ENCODE measurements at places on chromosomes 7 and 10.
A peak's percentile ranks its signal among the peaks of the same experiment; 100 is the strongest.

DNA sequence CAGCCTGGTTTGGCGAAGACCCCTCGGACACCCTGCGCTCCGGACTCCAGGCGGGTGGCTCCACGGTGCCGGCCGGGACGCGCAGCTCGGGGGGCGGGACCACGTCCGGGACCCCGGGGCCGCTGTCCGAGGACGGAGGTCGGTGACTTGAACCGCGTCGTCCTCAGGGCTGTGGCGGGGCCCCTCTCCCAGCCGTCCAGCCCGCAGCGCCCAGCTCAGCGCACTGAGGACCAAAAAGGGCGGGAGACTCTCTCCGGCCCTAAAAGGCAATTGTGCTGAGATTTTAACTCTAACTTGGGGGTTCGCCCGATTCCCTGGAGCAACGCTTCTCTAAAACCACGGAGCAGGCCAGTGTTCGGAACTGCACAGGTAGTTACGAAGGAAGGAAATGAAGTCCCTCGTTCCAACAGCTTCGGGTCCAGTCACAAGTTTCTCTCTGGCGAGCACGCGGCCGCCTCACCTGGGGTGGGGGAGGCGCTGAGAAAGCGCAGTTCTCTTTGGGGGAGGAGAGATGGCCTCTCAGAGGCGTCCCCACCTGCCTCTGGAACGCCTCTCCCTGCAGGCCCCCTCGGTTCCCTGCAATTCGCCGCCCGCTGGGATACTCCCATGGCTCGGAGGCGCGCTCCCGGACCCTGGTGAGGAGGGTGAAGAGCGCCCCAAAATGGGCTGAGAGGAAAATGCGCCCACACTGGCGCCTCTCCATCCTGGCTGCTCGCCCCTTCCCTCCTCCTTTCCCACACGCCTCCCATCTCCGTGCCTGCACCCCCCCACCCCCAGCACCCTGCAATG is 352.7 kb downstream of the DNAJB6 start:
- no peak for DNase-seq

GRCh38 chr7:106199813-106200364 is 84.9 kb downstream of the NAMPT start:
- DNase-seq = no peak

DNA sequence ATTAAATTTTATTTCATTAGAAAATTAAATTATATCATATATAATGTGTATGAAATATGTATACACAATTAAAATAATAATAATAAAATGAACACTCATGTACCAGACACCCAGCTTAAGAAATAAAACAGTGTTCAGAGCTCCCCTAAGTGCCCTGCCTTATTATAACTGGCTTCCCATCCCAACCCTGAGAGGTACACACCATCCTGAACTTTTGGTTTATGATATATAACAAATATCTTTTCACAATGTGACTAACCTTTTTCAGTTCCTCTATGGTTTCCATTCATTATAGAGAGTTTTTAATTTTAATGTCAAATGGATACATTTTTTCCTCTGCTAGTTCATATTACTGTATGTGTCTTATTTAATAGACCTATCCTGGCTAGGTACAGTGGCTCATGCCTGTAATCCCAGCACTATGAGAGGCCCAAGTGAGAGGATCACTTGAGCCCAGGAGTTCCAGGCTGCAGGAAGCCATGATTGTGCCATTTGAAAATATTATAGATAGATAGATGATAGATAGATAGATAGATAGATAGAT is 24.0 kb upstream of the STEAP2 start:
- no peak for DNase-seq

GRCh38 chr10:80207768-80208370 is 2.5 kb upstream of the ANXA11 start:
- DNase-seq = no peak

DNA sequence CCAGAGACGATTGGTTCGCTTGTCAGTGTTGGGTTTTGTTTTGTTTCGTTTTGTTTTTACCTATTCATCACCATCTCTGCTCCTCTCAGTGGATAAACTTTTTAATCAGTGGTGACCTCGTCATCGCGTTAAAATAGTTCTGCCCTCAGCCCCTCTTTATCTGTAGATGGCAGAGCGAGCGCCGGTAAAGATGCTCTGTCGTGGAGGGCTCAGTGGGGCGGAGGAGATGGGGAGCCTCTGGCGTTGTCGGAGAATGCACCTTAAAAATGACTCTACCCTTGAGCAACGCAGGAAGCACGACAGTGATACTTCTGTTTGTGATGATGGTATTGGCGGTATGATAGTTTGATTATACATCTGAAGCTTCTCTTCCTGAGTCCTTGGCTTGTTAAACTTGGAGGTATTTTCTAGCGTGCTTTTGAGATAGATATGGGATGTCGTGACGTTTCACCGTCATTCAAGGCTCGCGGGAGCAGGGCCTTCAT is 554 bp downstream of the CSGALNACT2 start:
- peak; percentile 17 for DNase-seq

DNA sequence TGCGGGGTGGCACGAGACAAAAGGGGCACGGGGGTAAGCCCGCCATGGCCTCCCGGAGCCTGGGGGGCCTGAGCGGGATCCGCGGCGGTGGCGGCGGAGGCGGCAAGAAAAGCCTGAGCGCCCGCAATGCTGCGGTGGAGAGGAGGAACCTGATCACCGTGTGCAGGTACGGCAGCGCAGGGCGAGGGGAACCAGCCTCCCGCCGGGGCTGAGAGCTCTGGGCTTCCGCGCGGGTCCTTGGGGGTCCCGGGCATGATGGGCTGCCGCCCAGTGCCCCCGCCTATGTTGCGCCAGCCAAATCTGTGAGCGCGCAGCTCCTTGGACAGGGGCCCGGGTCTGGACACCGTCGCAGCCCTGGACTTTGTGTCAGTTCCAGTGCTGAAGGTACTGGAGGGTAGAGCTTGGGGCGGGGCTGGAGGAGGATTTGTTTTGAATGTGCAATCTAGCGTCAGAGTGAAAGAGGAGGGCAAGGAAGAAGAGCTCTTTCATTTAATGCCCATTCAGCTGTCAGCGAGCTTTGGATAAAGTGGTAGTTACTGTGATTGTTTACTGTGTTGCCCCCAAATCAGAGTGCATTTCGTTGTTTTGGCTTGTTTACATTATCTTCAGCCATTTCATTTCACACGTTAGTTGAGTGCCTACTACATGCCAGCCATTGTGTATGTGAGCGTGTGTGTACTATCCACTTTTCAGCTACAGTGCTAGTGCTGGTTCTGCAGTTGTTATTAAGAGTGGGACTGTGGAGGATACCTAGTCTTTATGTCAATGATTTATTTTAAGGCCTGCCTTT is 777 bp downstream of the RUNDC3B start:
- no peak for DNase-seq

DNA sequence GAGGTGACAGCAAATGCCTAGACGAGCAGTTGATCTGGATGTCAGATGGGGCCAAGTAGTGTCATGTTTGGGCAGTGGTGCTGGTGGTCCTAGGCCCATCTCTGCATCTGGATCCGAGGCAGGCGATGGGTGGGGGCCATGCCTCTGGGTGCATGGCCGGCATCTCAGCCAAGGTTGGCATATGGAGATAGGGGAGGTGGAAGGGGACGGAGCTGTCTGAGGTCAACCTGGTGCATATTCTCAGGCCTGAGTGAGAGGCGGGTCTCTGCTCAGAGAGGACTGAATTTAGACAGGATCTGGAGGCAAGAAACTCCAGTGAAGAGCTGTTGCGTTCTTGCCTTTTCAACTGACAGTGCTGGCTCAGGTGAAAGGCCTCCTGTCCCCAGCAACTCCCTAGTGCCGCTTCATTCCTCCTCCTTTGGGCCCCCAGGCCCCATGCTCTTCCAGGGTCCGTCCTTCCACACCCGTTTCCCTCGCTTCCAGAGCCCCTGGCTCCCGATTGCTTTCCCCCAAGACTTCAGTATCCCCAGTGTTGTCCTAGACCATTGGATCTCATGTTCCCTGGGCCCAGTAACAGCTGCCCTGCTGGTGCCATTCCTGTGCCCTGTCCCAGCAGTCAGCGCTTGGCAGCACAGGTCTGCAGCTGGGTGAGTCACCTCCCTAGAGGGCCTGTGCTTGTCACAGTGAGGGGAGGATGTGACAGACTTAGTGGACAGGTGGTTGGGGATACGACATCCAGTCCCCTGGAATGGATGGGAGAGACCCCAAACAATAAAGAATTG is 32.6 kb downstream of the GBX1 start:
- DNase-seq = no peak

GRCh38 chr10:6091630-6092029 is 2.8 kb downstream of the RBM17 start:
- no peak for DNase-seq

- no peak for DNase-seq
Observed at GRCh38 chr7:13860734-13861133, 128.7 kb downstream of the ETV1 start.

GRCh38 chr7:142463401-142463850 is 205.6 kb upstream of the PRSS58 start:
- no peak for DNase-seq

- DNase-seq = no peak
Observed at GRCh38 chr7:75743455-75743859, 4.7 kb upstream of the HIP1 start.

DNA sequence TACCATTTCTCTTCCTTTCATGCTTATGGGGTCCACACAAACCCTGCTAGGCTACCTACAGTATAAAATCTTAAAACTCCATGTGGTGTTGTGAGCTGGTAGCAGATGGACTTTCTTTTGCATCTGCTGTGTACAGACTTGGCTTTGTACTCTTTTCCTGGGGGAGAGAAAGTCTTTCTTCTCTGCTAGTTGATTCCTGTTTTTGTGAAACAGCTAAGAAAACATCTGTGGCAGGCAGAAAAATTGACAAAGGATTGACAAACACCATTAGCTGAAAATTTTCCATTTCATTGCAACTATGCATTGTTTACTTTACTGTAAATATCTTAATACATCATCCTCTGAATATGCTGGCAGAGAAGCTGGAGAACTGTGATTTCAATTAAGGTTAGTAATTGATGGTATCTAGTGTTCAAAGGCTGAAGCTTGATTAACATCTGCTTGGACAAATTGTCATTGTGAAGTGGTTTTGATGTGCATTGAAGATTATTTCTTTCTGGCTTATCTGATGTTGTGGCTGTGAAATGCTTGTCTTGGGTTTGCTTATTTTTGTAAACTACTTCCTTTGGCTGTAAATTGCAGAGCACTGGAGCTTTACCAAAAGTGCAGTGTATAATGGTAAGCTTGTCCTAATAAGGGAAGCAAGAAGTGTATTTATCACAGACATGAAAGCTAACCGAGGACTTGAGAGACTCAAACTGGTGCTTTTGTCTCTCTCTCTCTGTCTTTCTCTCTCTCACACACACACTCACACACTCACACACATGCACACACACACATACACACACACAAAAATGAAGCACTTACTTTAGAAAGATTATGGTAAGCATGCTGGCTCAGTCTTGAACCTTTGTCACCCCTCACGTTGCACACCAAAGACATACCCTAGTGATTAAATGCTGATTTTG is at the start of gene FOXP2:
Gene FOXP2, plus strand, starts transcription at position 660 of the 908 bp plus-strand sequence. CDS start 11,697 bp downstream, outside the sequence.
- DNase-seq = no peak

- DNase-seq = no peak
Observed at GRCh38 chr10:101575091-101575490, 13.0 kb downstream of the POLL start.

DNA sequence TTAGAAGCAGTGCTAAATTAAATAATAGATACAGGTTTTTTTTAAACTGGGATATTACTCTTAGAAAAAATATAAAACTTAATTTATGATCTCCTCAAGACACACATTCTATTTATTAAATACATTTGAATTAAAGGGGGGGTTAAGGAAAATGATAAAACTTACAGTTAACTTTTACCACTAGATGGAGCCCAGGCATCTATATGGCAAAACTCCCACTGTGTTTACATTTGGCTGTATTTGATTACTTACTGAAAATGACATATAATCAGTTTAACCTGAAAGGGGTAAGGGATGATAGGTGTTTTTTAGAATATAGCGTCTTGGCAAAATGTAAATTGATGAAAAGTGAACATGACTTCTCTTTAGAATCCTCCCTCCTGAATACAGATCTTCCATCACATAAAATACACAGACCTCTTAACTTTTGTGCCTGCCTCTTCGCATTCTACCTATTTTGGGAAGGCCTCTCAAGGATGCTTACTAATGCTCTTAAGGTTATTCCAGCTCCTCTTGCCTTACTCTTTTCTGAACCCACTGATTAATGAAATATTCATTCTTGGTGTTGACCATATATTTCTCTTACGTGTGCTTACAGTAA is 235.7 kb downstream of the AGMO start:
- no peak for DNase-seq

DNA sequence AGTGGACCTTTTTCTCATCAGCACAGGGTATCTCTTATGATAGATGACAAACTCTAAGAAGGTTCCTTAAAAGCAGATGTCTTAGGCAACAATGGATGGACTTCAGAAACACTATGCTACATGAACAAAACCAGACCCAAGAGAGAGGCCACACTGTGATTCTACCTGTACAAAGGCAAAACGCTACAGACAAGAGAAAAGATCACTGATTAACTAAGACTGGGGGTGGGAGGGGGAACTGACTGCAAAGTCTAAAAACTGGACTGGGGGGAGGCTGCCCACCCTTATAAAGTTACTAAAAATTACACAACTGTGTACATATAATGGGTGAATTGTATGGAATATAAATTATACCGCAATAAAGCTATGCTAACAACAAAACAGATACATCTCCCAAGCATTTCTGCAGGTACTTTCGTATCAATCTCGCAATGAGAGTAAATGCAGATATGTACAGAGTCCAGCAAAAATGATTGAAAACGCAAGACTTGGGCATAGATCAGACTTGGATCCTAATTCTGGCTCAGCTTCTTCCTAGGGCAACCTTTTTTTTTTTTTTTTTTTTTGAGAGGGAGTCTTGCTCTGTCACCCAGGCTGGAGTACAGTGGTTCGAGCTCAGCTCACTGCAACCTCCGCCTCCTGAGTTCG is 179.7 kb downstream of the FAM107B start:
- no peak for DNase-seq

- DNase-seq = no peak
Observed at GRCh38 chr10:36531621-36532020, 593.8 kb upstream of the ANKRD30A start.

GRCh38 chr7:16648551-16648950 is 2.6 kb downstream of the BZW2 start:
- no peak for DNase-seq

GRCh38 chr7:11701829-11702560 is 130.0 kb downstream of the THSD7A start:
- DNase-seq = no peak
